RPMI7951 (cell line): ENCODE measurements at places on chromosomes 3 and 15. TPM values are rescaled to one million over a fixed set of nuclear protein-coding genes. Genes with fewer than 3 reads are reported as not detected.

FBXO22 gene
- 50.5 and 58.1 TPM in 2 replicates for total RNA-seq

RNU5B-1 gene
- not detected in 2 replicates for total RNA-seq

CEP70 gene
- 43.1 and 59.2 TPM in 2 replicates for total RNA-seq

GRAMD2A gene
- total RNA-seq = not detected in 2 replicates

MASP1 gene
- not detected in 2 replicates for total RNA-seq

FOXB1 gene
- total RNA-seq = not detected in 2 replicates

MAP6D1 gene
- 1.1 and 2.1 TPM in 2 replicates for total RNA-seq

GCNT3 gene
- total RNA-seq = not detected in 2 replicates

GRAMD1C gene
- 3.6 and 6.0 TPM in 2 replicates for total RNA-seq

SNAP23 gene
- 101 and 108 TPM in 2 replicates for total RNA-seq

RMDN3 gene
- 13.6 and 17.0 TPM in 2 replicates for total RNA-seq

ALDH1L1 gene
- not detected in 2 replicates for total RNA-seq

SLC12A1 gene
- total RNA-seq = 0.10 TPM in 1 of 2 replicates, not detected in the other

COL6A5 gene
- not detected in 2 replicates for total RNA-seq

ACAN gene
- total RNA-seq = 0.78 and 0.96 TPM in 2 replicates

CHL1 gene
- total RNA-seq = 0.10 and 0.12 TPM in 2 replicates

CNTN3 gene
- not detected in 2 replicates for total RNA-seq

CHRM5 gene
- not detected in 2 replicates for total RNA-seq

INSYN1 gene
- not detected in 2 replicates for total RNA-seq

TLR9 gene
- total RNA-seq = not detected in 2 replicates

ZNF860 gene
- 0.60 and 1.4 TPM in 2 replicates for total RNA-seq

RAF1 gene
- 84.6 and 127 TPM in 2 replicates for total RNA-seq

WDR49 gene
- 0.12 TPM in 1 of 2 replicates, not detected in the other for total RNA-seq

REC114 gene
- not detected in 2 replicates for total RNA-seq

HRH1 gene
- 18.8 and 22.6 TPM in 2 replicates for total RNA-seq

DLEC1 gene
- total RNA-seq = not detected in 2 replicates

SLC9C1 gene
- not detected in 2 replicates for total RNA-seq

LRRN1 gene
- not detected in 2 replicates for total RNA-seq

DNAJA4 gene
- 0.59 and 1.6 TPM in 2 replicates for total RNA-seq

ACTC1 gene
- not detected in 2 replicates for total RNA-seq
